ENCODE measurements at places on chromosomes 12 and 14.

GRCh38 chr14:101948666-101949216 lies 15.6 kb upstream of the DYNC1H1 start:
- DNase-seq: no peak

DNA sequence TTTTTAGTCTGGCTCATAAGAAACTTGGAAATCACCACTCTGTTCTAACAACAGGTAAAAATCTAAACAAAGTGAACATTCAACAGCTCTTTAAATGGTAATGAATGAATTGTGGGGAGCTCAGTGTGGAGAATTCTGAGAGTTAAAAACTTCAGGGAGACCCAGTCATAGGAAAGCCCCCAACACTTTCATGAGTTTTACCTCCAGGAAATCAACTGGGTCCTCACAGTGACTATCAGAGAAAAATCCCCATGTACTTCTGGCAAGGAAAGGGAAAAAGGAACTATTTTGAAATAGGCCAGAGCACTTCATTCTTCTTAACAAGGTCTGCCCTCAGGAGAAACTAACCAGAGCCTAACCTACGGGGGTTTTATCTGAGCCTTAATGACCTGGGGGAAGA lies 134.7 kb downstream of the CMAS start:
- DNase-seq: no peak

DNA sequence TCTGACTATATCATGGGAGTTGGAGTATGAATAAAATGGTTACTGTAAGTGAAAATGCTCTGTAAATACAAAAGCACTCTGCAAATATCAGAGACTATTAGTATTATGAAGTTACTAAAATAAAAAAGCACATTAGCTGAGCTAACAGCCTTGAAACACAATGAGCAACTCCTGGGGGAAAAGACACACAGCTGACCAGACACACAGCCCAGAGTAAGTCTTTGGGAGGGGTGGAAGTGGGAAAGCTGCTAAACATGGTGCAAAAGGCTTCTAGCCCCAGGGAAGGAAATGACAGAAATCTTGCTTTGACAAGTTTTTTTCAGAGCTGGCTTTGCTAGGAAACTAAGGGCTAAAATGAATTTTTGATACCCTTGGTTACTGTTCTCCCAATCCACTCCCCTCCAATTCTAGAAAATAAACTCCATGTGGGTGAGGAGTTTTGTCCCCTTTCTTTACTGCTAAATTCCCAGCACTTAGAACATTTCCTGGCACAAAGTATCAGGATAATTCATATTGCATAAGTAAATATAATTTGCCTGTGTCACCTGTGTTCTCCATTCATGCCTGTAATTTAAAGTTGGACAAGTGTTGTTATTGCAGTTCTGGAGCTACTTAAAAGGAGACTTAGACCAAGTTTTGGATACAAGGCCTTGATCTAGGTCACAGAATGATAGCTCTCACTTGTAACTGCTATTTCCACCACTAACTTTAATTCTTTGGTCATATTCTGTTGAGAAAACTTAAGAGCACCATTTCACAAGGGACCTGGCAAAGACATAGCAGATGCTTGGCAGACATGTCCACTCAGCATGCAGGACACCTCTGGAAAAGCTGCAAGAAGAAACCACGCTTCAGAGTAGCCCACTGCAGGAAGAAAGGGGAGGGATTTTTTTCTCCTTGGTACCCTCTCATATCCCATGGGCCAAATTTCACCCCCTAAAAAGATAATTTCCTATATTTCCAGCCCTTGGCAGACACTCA lies 19.0 kb upstream of the RAB3IP start:
- DNase-seq: no peak

DNA sequence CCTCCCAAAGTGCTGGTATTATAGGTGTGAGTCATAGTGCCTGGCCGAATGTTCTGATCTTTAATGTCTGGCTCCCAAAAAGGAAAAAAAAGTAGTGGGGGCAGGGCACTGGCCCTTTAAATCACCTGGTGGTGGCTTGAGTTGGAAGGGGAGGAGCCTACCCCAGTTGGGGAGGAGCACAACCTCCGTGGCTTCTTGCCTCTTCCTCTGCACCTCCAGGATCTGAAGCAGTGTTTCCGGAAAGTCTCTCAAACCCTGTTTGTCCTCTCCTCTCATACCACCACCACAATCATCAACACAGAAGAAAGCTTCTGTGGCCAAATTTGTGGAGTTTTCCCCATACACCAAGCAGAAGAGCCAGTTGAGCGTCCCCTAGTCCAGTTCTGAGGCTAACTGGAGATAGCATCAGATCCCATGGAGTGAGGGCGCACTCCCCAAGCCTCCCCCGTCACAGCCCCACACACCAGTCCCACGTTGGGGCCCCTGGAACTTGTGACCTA lies 24.3 kb upstream of the RCOR1 start:
- DNase-seq: no peak

GRCh38 chr14:73770977-73771847 lies 57.0 kb upstream of the PNMA1 start:
- no peak for DNase-seq

GRCh38 chr12:38961683-38962082 lies 56.3 kb upstream of the CPNE8 start:
- no peak for DNase-seq

DNA sequence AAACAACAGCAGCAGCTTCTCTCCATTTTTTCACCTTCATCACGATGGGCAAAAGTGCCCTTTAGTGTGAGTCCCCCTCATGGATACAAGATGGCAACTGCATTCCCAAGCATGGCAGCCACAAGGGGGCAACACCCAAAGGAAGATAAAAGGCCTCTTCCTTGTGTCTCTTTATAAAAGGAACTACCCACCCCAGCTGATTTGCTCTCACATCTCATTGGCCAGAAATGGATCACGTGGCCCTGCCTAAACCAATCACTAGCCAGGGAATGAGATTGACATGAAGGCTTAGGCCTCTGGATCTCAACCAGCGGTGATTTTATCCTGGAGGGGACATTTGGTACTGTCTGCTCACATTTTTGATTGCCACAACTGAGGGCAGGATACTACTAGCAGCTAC lies 21.9 kb upstream of the IFT81 start:
- no peak for DNase-seq

- DNase-seq: peak; percentile 54
These were observed 4.3 kb upstream of the GPHB5 start for GRCh38 chr14:63322897-63323573.

DNA sequence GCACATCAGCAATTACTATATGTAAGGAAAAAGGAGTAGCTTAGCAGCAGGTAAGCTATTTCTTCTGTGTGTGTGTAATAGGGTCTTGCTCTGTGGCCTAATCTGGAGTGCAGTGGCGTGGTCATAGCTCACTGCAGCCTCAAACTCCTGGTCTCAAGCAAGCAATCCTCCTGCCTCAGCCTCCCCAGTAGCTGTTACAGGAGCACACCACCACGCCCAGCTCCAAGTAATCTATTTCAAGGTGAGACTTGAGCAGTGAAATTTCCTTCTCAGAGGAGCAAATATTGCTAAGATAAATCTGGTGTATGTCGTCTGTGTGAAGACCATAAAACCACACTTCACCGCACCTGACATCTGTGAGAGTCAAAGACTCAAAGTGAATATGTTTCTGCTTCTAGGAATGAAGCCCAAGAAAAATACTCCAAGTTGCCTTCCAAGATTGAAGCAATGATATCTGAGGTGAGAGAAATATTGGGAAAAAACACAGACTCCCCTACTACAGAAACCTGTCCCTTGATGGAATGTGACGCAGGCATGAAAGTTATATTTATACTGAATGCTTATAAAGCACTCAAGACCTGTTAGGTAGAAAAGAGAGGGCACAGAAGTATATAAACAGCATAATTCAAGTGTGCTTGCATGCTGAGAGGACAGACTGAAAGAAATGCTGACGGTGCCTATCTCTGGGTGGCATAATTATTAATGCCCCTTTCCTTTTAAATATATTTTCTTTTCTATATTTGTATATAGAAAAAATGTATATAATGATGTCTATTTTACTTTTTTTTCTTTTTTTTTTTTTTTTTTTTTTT lies 2.5 kb upstream of the SELPLG start:
- DNase-seq: no peak

DNA sequence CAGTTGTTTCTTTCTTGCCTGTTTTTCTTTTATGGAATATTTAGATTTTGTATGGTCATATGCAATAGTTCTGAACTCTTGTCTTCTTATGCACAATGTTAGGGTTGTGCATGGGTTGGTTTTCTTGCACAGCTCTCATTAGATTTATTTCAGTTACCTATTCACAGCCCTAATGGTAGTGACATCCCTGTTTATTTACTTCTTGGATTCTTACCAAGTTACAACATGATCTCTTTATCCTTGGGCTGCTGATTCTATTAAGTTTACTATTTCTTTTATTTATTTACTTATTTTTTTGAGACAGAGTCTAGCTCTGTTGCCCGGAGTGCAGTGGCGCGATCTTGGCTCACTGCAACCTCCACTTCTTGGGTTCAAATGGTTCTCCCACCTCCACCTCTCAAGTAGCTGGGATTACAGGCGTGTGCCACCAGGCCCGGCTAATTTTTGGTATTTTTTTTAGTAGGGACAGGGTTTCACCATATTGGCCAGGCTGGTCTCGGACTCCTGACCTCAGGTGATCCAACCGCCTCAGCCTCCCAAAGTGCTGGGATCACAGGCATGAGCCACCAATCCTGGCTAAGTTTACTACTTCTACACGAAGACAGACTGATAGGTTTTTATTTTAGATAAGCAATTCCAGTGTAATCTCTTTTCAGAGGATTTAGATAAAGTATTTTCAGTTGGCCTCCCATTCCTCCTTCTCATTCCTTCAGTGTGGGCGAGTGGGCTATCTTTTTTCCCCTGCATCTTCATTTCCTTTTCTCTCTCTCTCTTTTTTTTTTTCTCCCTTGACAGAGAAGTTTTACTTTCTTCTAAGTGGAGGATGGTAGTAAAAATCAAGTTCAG lies 395.1 kb upstream of the RGS6 start:
- DNase-seq: no peak

- no peak for DNase-seq
These were observed 133.2 kb upstream of the NOVA1 start for GRCh38 chr14:26730929-26731618.

GRCh38 chr12:71685312-71685906 lies 473 bp upstream of the TMEM19 start:
- DNase-seq: no peak

DNA sequence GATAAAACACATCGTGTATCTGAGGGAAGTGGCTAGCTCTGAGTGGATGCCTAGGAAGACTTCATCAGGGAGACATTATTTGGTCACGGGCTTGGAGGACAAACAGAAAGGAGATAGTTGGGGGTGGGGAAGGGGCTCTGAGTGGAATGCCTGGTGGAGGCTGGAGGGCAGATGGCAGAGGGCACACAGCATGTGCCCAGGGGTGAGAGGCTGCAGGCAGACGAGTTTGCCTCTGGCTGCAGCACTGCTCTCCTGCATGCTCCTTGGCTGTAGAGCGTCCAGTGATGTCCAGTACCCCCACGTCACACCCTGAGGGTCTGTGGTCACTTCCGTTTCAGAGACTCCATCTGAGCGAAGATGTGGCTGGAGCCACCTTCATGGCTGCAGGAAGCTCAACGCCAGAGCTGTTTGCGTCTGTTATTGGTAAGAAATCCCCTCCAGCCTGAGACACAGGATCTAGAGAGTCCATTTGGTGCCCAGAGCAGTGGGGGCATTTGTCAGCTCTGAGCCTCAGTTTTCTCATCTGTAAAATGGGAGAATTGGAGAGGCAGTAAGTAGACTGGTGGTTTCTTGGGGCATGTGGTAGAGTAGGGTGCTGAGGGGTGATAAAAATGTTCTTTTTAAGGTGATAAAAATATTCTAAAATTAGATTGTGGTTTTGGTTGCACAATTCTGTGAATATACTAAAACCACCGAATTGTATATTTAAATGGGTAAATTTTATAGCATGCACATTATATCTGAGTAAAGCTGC lies 71.7 kb upstream of the RIN3 start:
- DNase-seq: no peak

DNA sequence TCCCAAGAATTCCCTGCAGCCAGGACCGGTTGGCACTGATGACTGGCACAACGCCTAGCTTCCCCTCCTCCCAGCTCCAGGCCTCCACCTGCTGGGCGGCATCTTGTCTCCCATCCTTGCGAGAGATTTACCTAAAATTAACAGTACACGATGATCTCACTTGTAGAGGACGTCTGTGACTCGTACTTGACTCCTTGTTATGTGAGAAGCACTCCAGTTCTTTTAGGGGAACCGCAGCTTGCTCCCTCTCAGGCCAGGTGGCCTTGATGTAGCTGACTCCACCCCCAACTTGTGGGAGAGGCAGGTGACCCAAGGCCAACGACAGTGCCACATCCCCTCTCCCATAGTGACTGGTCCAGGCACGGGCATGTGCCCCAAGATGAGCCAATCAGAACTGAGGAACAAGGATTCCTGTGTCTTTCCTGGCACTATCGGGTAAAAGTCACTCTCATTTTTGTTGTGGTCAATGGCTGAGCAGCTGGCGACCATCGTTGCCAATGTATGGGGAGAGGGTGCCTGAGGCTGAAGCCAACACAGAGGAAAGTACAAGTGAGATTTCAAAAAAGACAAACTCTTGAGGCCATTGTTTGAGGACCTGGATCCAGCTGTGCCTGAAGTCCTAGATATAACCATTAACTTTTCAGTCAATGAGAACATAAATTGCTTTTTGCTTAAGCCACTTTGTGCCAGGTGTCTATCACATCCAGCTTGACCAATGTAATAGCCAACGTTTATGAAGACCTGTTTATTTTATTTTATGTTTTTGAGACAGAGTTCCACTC lies 208.7 kb downstream of the RBM19 start:
- DNase-seq: no peak

- no peak for DNase-seq
These were observed 112.0 kb upstream of the TMPO start for GRCh38 chr12:98403385-98403784.

DNA sequence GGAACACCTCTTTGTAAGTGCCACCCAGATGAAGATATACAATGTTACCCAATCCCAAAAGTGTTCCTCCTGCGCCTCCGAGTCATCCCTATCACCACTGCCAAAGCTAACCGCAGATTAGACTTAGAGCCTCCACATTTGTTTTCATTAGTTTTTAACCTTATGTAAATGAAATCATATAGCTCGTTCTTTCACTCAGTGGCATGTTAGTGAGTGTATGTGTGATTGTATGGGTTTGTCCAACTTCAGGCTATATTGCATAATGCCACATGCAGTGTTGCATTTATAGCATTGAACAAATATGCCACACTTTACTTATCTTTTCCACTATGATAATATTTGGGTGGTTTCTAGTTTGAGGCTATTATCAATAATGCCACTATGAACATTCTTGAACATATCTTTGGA lies 18.0 kb downstream of the MAP1LC3B2 start:
- no peak for DNase-seq
